T-helper 1 cell (primary cell): ENCODE measurements at places on chromosomes 3 and 15.

GRCh38 chr3:196813903-196814302 lies 53.8 kb upstream of the SENP5 start:
- DNase-seq = no peak

DNA sequence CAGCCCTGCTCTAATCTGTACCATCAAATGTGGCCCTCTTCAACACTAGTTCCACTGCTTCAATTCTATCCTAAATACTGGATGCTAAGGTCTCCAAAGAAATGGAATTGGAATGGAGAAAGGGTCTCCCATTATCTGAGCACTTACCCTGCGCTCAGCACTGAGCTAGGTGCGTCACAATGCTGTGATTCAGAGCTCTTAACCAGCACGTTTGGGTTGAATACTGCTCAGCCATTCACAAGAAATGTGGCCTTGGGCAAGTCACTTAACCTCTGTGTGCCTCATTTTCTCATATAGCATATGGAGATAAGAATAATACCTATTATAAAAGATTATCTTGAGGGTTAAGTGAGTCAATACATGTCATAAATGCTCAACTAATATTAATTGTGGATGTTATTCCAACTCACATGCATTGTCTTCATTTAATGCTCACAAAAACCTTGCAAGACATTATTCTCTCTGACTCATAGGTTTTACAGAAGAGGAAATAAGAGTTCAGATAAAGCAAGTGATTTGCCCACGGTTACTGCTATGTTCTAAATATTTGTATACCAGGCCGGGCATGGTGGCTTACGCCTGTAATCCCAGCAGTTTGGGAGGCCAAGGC lies 27.4 kb upstream of the SRGAP3 start:
- no peak for DNase-seq

- DNase-seq = no peak
These were observed 506.3 kb downstream of the SHQ1 start for GRCh38 chr3:72341920-72342319.

GRCh38 chr15:59437142-59437816 lies 707 bp upstream of the FAM81A start:
- DNase-seq = no peak

DNA sequence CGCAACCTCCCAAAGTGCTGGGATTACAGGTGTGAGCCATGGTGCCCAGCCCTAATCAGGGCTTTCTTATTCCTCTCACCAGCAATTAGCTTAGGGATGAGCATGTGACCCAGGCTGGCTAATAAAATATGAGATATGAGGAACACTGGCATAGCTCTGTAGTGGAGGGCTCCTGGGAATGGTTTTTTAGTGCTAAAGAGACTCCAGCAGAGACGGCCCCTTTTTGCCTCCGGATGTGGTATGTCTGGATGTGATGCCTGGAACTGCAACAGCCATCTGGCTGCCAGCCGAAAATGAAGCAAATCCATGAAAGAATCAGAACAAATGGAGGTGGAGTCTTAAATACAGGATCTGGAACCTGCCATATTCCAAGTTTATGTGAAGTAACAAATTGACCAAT lies 69.1 kb upstream of the MAGI1 start:
- no peak for DNase-seq
